ENCODE measurements at places on chromosomes 7 and 10.

GRCh38 chr10:1366811-1367425 lies 310.7 kb downstream of the WDR37 start:
- DNase-seq = no peak

GRCh38 chr7:117962366-117962994 lies 89.2 kb upstream of the CTTNBP2 start:
- no peak for DNase-seq

DNA sequence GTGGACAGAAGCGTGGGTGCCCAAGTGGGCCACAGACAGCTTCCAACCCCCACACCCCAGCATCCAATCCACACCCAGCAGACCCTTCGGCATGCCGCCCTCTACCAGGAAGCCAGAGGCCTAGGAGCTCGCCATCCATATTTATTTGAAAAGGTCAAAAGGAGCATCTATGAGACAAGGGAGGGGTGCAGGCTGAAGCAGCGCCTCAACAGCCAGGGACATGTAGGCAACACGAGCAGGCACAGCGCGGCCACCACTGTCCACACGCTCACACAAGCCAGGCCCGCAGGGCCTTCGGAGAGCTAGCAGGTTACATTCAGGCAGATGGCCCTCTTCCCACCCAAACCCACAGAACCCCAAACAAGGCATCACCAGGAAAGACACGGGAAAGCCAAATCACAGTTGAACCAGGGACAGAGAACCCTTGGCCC lies 34.6 kb downstream of the PSAP start:
- no peak for DNase-seq

GRCh38 chr10:94402843-94403379 lies 570 bp downstream of the TBC1D12 start:
- DNase-seq = no peak

DNA sequence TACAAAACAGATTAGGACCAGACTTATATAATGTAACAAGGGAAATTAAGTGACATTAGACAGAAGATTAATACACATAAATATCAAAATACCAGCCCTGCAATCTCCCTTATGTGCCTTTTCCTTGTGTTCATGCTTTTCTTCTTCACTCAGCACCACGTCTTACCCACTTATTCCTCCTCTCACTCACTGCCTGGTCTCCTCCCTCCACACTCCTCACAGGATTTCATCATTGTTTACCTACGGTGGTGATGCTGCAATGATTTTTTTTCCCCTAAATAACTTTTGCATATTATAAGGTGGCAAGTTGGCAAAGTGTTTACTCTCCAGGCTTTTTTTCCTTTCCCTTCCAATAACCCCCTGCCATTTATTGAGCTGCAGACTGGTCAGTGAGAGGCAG lies 203.2 kb downstream of the PCLO start:
- DNase-seq = no peak

GRCh38 chr10:35353395-35353794 lies 17.1 kb downstream of the CCNY start:
- no peak for DNase-seq

- DNase-seq = no peak
These were observed 185.7 kb upstream of the ADO start for GRCh38 chr10:62618576-62619412.

DNA sequence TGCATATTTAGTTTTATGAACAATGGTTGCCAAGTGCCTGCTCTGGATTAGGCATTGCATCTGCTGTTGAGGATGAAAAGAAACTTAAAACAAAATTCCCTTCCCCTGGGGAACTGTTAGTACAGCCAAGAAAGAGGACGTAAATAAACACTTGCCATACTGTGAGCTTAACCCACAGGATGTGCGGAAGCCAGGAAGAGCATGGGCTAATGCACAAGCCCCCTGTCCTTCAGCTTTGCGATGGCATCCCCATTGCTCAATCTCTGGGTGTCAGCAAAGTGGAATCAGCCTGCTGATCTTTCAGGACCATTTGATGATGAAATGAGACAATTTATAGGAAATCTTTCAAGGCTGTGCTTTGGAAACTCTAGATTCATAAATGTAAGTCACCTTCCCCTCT lies 399.9 kb upstream of the IGFBP3 start:
- no peak for DNase-seq

DNA sequence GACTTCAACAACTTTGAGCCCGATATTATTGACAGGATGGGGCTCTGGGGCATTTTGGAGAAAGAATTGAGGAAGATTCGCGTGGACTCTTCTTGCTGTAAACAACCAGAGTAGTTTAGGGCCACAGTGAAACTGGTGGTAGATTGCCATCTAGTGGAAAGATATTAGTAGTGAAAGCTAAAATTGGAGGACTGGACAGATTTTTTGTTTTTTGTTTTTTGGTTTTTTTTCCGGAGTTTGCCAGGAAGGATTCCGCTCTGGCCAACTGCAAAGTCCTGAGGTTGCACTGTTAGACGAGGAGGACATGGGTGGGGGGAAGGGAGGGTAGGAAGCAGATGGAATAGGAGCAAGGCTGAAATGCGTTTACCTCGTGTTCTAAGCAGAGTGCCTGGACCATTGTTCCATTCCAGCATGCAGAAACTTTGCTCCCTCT lies 11.7 kb downstream of the NOBOX start:
- DNase-seq = no peak

DNA sequence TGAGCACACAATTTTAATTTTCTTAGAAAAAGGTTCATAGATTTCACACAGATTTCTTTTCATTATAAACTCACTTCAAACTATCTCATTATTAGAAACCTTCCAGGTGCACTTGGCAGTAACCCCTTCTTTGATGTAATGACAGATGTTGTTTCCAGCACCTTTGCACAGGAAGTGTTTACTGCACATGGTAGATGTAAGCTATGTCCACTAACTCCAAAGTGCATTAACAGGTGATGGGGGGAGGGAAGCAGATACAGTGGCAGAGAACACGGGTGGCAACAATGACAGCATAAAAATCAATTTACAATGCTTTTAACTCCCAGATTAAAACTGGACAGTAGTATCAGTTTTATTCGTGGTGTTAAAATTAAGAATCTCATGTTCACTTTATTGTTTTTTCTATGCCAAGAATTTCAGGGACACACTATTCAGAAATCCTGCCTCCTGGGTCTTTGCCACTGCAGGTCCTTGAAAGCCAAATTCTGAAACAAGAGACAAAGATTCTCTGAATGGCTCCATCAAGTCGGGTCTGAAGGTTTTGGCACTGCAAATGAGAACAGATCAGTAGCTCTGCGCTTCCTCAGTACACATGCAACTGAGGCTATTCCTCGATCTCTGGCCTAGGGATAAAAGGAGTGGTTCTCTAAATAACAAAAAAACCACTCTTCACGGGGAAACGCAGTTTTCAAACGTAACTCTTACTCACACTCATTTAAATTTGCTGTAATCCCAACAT lies 187.7 kb downstream of the JAZF1 start:
- DNase-seq = no peak

DNA sequence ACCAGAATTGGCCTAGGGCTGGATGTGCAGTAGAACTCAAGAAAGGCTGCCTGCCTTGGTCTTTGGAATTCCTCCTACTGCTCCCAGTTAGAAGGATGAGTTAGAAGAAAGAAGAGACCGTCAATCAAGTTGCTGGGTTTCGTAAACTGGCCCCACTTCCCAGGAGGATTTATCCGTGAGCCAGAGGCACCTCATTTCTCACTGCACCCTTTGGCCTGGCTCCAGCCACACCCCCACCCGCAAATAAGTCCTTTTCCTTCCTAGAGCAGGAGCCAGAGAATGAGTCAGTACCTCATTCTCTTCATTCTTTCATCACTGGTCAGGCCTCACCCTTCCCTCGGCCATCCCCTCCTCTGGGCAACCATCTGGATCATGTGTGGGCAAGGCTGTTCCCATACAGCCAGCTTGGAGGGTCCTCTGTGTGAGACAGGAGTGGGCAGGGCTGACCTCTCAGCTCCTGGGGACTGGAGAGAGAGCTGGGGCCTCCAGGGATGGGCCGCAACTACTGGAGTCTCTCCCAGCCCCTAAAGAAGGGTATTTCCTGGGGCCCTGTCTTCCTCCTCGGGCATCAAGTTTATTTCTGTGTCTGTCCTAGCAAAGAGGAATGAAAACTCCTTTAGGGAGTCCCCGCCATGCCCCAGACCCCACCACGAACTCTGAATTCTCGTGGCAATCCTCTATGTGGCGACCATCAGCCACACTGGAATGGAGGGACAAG lies 87.2 kb upstream of the DUSP5 start:
- DNase-seq = no peak

DNA sequence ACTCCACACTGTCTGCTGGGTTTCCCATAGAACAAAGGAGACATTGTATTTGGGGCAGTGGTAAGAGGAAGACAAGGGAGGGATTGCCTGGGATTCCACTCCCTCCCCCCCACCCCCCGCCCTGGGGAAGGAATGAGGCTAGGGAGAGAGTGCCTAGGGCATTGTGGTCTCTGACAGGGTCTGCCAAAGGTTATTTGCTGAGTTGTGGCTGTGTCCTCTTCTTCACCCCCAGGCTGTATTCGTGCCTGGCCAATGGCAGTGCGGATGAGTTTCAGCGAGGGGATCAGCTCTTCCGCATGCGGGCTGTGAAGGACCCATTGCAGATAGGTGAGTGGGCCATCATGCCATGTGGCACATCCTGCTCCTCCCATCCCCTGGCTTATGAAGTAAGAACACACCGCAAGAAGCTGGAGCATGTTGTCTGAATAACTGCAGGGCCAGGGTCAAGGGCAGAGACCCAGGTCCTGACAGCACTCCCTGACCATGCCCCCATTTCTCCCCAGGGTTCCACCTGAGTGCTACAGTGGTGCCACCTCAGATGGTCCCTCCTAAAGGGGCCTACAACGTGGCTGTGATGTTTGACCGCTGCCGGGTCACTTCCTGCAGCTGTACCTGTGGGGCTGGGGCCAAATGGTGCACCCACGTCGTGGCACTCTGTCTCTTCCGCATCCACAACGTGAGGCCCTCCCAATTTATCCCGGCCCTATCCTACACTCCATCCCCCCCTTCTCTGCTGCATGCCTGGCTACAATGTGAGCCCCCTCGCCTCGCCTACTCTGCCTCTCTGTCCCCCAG lies 3.7 kb downstream of the ZSWIM8 start:
- no peak for DNase-seq

- no peak for DNase-seq
These were observed 447.4 kb upstream of the ETV1 start for GRCh38 chr7:14436878-14437277.

- DNase-seq = no peak
These were observed 274.7 kb downstream of the USP6NL start for GRCh38 chr10:11336722-11337162.

Data from stimulated activated CD4-positive, alpha-beta T cell treated with anti-CD3 and anti-CD28 coated beads, Interleukin-1b, Interleukin-23, amount 100 ng/mL, for 1 hour (primary cell).